Effector memory CD8-positive, alpha-beta T cell (primary cell): ENCODE measurements at places on chromosomes 1 and 21.

DNA sequence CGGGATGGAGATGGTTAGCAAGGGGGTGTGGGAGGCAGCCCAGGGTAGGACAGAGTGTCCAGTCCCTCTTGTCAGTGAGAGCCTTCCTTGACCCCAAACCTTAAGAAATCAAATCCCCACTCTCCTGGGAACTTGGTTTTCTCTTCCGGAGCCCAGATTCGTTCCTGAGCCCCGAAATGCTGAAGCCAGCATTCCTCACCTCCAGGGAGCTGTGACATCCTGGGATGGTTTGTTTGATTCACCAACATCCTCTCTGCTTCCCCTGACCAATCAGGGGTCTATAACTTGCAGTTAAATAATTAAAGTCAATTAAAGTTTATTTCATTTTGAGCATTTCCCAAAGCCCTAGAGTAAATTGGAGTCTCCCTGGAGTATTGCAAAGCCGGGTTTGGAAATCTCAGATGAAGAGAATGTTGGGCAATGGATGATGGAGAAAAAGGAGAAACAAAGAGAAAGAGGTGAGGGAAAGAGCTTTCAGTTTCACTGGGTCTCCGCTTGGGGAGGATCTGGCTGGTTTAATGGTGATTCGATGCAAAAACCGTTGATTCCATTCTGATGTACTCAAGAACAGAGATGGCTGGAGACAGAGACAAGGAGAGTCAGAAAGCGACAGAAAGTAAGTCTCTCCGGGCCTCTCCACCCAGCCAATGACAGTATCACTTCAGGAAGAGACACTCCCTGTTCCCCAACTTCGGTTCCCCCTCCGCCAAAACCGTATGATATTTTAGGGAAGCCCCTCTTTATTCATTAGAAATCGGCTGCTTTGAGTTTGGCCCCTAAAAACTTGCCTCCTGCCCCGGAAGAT, 12.8 kb upstream of the ALX3 start:
- no peak for DNase-seq

DNA sequence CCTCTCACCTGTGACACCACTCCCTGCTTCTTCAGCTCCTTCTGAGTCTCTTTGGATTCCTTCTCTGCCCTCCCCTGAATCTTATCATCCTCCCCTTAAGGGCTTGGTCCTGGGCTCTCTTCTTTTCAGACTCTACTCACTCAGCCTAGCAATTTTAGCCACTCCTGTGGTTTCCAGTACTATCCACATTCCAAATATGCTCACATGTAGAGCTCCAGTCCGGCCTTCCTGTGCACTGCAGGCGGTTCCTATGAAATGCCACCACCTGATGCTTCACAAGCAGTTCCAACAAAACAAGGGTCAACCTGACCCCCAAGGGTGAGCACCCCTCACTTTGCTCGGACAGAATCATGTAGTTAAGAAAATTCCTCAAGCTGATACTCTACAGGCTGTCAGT, 35.9 kb downstream of the MAB21L3 start:
- no peak for DNase-seq

GRCh38 chr1:172969611-172970010, 81.1 kb downstream of the TNFSF18 start:
- no peak for DNase-seq

GRCh38 chr1:239322369-239322768, 64.0 kb upstream of the CHRM3 start:
- no peak for DNase-seq

- DNase-seq: no peak
Measured at GRCh38 chr1:218339267-218339831, 5.8 kb upstream of the TGFB2 start.

GRCh38 chr1:19084206-19084738, 125.8 kb downstream of the UBR4 start:
- no peak for DNase-seq
